Astrocyte of the spinal cord (primary cell): ENCODE measurements at places on chromosomes 3 and 15.

DNA sequence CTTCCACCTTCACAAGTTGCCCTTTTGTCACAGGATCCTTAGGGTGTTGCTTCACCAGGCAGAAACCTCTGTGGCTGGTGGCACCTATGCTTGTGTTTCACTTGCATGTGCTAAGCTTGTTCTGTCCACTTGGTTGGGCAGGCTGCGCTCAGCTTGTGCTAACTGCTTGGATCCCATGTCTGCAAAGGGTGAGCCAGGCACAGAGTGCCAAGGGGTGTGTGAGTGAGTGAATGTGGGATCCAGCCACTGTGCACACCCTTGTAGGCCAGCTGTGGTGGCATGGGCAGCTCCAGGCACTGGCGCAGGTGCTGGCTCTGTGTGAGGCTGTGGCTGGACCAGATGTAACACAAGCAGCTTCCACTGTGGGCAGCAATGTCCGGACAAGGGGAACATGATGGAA, 728.7 kb upstream of the ROBO1 start:
- DNase-seq, result no peak

GRCh38 chr3:136802481-136802996, 16.4 kb upstream of the SLC35G2 start:
- DNase-seq, result peak; percentile 42

GRCh38 chr3:197431346-197431910, 124.3 kb downstream of the BDH1 start:
- no peak for DNase-seq

GRCh38 chr3:180870008-180870699, 42.3 kb upstream of the FXR1 start:
- no peak for DNase-seq

DNA sequence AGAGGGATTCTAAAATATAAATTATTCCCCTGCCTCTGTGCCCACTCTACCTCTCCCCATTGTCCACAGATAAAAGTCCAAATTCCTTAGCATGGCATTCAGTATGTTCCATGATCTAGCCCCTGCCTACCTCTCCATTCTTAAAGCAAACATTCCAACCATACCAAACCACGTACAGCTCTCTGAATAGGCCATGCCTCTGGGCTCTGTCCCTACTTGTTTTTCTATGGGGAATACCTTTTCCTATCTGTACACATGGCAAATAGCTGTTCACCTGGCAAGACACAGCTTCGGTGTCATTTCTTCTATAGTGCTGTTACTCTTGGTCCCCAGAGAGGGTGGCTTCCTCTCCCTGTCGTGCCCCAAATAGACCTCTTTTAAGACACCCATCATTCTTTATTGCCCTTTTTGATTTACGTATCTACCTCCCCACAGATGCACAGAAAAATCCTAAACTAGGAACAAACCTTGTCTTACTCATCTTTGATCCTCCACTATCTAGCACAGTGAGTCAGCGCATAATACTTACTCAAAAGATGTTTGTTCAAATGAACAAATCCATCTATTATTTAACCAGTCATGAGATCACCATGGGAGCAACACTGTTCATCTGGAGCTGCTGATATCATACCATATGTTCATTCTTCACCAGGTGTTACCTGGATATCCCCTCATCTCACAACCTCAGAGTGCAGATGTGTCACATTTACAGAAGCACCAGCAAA, 329.8 kb downstream of the THSD4 start:
- DNase-seq, result no peak

- peak; percentile 86 for DNase-seq
Observed at GRCh38 chr15:70508561-70509281, 254.6 kb downstream of the UACA start.

GRCh38 chr3:155035553-155035952, 44.6 kb upstream of the MME start:
- DNase-seq, result no peak

DNA sequence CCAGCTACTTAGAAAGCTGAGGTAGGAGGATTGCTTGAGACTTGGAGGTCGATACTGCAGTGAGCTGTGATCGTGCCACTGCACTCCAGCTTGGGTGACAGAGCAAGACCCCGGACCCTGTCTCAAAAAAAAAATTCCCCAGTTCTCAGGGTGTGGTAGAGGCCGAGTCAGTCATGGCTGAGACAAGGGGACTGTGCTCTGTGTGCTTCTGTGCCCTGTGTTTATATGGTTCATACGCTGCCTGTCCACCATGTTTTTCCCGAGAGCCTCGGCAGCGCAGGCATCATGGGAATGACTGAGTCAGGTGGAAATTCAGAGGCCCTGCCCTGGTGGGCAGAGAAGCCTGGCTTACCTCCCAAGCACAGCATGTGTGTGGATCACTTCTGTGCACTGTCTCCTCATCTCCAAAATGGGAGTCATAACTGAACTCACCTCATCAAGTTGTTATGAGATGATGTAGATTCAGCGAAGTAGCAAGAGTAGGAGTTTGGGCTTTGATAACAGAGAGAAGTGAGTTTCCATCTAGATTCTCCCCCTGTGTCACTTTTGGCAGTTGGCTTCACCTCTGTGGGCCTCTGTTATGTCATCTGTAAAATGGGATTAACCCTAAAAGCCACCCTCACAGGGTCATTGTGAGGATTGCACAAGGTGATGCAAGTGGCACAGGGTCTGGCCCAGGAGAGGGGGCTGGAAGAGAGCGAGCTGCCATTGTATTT, 56.9 kb downstream of the FLNB start:
- DNase-seq, result no peak

- no peak for DNase-seq
Observed at GRCh38 chr3:134864636-134865035, 69.6 kb downstream of the EPHB1 start.

- DNase-seq, result no peak
Observed at GRCh38 chr3:30492322-30493192, 113.8 kb upstream of the TGFBR2 start.

DNA sequence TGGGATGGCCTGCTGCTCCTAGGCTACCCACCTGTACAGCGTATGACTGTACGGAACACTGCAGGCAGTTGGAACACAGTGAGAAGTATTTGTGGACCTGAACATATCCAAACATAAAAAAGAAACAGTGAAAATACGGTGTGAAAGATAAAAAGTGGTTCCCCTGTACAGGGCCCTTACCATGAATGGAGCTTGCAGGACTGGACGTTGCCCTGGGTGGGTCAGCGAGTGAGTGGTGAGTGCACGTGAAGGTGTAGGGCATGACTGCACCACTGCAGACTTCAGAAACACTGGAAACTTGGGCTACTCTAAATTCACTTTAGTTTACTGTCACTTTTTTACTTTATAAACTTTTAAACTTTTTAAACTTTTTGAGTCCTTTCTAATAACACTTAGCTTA, 71.2 kb upstream of the SLC6A6 start:
- DNase-seq, result no peak

DNA sequence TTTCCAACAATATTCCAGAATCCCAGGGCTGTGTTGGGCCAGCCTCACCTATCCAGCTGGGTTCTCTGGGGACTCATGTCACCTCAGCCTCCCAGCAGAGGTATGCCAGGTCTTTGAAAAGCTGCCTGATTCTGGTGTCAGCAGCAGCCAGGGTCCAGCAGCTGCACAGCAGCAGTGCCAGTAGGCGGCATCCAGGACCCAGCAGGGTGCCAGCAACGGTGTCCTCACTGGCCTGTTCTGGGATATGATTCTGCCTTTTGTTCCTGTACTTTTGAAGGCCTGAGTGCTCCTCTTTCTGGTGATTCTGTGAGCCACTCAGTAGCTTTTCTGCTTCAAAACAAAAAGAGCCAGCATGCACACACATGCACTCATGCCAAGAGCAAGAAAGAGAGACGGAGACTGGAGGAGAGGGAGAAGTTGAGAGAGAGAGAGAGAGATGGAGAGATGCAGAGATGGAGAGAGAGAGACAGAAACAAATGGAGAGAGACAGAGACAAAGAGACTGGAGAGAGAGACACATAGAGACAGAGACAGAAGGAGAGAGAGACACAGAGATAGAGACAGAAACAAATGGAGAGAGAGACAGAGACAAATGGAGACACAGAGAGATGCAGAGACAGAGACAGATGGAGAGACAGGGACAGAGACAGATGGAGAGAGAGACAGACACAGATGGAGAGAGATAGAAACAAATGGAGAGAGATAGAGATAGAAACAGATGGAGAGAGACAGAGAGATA, 205.7 kb downstream of the UACA start:
- DNase-seq, result no peak

GRCh38 chr3:45131201-45131600, 15.0 kb downstream of the CDCP1 start:
- DNase-seq, result no peak

DNA sequence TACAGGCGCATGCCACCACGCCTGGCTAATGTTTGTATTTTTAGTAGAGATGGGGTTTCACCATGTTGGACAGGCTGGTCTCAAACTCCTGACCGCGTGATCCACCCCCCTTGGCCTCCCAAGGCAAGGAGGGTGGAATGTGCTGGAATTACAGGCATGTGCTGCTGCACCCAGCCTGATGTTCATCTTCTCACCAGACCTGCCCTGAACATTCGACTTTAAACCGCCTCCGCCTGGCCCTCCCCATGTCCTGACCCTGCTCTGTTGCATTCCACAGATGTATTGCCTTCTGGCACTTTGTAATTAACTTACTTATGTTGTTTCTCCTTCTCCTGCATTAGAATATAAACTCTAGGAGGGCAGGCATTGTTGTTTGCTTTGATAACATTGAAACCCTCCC, 102.1 kb downstream of the LINGO1 start:
- no peak for DNase-seq

- peak; percentile 95 for DNase-seq
Observed at GRCh38 chr15:74531144-74531811, 9.7 kb upstream of the ARID3B start.

DNA sequence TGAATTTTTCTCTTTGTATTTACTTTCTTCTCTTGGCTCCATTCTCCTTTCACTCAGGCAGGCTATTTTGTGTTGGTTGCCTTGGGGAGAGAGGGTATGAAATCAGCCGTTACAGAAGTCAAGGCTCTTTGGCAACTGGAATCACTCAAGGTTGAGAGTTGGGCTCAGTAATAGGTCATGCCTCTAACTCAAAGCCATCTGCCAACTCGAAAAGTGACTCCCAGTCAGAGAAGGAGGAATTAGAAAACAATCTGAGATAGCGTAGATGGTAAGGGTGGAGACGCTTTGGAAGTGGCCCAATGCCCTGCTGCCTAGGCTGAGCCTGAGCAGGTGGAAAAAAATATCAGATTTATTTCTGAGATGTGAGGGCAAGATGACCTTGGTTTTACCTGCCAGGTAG, 205.7 kb upstream of the ST8SIA2 start:
- no peak for DNase-seq

GRCh38 chr15:75669191-75669878, 21.6 kb downstream of the SNX33 start:
- no peak for DNase-seq

DNA sequence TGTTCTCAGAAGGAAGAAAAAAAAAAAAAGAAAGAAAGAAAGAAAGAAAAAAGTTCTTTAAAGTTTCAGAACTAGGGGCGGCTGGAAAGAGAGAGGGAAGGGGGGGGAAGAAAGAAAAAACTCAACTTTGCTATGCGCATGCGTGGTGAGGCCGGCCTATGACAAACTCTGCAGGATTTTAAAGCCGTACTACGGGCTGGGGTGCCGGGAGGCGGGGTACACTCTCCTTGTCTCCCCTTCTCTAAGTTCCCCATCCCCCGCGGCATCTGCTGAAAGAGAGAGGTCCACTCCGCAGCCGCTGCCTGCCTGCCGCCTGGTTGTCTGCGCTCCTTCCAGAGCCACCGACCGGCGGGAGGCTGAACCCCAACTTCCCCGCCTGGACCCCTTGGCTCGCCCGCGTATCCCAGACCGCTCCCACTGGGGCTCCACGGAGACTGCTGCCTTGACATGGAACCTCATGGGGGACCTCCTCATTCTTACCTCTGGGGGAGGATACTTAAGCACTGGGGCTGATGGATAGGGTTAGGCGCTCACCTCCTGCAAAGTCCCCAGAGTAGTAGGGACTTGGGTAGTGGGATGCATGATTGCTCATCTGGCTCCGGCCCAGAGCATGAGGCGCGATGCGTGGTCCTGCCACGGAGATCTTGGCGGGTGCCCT, 1.4 kb upstream of the WNT5A start:
- DNase-seq, result peak; percentile 89

DNA sequence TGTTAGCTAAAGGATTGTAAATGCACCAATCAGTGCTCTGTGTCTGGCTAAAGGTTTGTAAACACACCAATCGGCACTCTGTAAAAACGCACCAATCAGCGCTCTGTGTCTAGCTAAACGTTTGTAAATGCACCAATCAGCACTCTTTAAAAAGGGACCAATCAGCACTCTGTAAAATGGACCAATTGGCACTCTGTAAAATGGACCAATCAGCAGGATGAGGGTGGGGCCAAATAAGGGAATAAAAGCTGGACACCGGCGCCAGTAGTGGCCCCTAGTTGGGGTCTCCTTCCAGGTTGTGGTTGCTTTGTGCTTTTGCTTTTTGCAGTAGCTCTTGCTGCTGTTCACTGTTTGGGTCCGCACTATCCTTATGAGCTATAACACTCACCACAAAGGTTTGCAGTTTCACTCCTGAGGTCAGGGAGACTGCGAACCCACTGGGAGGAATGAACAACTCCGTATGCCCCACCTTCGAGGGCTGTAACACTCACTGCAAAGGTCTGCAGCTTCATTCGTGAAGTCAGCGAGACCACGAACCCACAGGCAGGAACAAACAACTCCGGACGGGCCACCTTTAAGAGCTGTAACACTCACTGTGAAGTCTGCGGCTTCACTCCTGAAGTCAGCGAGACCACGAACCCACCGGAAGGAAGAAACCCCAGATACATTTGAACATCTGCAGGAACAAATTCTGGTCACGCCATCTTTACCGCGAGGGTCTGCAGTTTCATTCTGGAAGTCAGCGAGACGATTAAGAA, 1.1 kb upstream of the SUCLG2 start:
- no peak for DNase-seq

GRCh38 chr3:11845651-11846050, 1.0 kb downstream of the TAMM41 start:
- no peak for DNase-seq

DNA sequence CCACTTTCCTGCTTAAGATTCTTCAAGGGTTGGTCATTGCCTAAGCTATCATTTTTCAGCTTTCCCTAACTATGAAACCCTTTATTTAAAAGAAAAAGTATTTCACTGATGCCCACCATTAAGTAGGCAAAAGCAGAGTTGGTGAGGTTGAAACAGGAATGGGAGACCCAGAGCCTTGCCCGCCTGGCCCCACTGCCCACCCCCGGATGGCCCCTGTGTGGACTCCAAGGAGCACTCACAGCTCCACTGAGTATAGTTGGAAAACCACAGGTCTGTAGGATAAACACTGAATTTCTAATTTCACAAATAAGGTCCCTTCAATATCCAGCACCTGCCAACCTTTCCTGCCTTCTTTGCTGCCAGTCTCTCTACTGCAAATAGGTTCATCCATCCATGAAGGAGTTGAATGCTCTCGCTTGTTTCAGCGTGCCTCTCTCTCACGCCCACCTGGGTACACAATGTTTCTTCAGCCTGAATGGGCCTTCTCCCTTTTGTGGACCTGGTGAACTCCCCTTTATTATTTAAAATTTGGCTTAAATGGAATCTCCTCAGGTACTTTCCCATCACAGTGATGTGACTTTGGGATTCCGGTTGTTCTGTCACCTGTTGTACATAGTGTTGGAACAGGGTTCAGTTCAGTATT, 8.7 kb upstream of the ACAP2 start:
- DNase-seq, result no peak
